T-helper 17 cell (primary cell): ENCODE measurements at places on chromosomes 6 and 20.

DNA sequence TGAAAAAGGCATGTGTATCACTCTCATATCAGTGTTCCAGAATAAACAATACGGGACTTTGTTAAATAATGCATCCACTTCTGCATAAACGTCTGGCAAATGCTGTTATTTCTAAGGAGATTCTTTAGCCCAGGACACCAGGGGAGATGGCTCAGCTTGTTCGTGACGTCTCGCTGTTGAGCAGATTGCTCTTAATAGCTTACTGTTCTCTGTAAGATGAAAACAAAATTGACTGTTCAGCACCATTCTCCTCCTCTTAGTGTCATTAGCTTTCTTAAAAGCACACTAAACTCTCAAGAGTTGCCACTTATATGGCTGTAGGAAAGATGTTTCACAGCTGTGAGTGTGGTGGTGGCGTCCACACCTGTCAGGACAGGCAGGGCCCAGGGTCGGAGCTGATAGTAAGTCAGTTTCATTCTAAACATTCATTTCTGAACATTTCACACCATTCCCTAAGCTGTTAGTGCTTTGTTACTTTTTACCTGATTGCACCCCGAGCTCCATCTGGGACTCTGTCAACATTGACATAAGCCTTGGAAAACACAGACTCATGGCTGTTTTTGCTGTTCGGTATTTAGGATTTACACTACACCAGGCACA lies 132.1 kb downstream of the ZDHHC14 start:
- DNase-seq = no peak

DNA sequence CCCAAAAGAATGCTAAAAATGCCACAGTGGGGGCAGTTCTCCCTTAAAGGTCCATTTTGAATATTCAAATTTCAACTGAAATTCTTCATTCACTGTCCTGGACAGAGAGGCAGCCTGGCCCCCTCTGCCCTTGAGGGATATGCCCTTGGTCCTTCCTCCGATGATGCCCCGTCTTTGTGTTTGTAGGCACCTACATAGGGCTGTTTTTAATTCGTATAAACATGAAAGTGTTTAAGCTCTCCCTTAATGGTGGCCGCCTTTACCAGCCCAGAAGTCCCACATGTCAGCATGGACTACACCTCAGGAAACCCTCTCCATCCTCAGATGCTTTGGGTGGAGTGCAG lies 70.2 kb downstream of the SSR1 start:
- DNase-seq = no peak

GRCh38 chr6:169972101-169972651 lies 220.8 kb downstream of the ERMARD start:
- peak; percentile 4 for DNase-seq

- DNase-seq = no peak
These were observed 51.1 kb downstream of the FAM83B start for GRCh38 chr6:54897462-54898189.

GRCh38 chr6:747921-748320 lies 55.0 kb upstream of the EXOC2 start:
- no peak for DNase-seq

DNA sequence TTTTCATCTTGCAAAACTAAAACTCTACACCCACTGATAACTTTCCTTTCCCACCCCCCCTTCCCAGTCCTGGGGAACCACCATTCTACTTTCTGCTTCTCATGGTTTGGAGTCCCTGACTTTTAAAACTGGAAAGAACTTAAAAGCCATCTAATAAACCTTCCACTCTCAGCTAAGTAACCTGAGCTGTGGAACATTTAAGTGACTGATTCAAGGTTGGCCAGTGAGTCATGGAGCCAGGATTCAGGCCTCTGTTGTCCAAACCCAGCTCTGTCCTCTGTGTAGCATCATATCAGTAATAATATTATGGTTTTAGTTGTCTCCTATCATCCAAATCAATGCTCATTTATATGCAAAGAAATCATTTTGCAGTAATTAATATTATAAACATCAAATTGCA lies 176.0 kb upstream of the NT5E start:
- DNase-seq = no peak

- DNase-seq = no peak
These were observed 8.6 kb upstream of the SERPINB6 start for GRCh38 chr6:2979819-2980464.

DNA sequence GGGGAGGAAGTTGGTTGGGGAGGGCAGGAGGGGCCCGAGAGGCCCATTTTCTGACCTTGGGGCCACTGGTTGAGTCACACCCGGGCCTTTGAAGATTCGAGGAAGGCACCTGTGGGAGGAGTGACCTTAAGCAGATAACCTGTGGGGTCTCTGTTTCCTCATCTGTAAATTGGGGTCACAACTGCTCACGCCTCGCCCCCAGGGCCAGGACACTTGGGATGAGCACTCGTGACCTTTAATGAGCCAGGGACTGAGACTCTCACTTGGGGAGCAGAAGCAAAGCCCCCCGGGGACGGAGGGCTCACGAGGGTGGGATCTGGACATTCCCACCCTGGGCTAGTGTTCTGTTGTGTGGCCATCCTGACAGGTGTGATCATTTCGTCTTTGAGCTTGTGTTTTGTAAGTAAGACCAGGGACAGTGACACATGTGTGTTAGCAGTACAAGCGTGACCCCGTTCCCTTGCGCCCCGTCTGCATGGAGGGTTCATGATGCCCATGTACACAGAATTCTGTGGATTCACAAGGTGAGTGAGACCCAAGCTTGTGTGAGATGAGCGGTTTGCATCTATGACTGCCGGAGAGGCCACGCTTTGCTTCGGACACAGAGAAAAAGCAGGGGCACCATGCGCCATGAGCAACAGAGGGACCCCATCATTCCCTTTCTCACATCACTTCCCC lies 79.3 kb upstream of the PMEPA1 start:
- DNase-seq = no peak
